Activated CD4-positive, alpha-beta T cell treated with anti-CD3 and anti-CD28 coated beads, Interleukin-2, amount 50 U/mL, for 4 hours (primary cell): ENCODE measurements at places on chromosomes 2 and 18.

GRCh38 chr2:144258154-144258553 lies 261.8 kb downstream of the ZEB2 start:
- DNase-seq: no peak

GRCh38 chr2:20664431-20665242 lies 2.3 kb upstream of the GDF7 start:
- DNase-seq: no peak

- no peak for DNase-seq
Observed at GRCh38 chr2:180184506-180184905, 177.4 kb upstream of the CWC22 start.

DNA sequence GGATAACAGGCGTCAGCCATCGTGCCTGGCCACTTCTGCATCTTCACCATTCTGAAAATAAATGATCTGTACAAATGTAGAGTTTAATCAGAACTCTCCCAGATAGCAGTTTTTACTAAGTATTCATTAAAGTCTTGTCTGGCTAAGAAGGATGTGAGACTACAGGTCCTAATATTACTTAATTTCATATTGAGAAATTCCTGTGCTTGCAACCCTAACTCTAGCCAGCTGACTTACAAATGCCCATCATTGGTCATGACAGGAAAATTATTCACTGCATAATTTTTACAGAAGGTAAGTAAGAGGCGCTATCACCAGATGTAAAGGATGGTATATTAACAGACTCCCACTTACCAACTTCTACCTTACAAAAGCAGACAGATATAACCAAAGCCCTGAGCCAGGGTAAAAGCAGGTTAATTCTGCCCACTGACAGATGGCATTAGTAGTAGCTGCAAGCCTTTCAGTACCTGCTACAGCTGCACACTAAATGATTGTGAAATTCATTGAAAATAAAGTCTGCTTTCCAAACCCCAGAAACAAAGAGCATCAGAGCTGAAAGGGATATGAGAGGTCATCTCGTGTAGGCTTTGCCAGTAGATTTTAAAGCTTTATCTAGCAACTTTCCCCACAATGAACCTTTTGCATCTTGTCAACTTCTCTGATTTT lies 271.3 kb upstream of the STON1 start:
- DNase-seq: no peak

DNA sequence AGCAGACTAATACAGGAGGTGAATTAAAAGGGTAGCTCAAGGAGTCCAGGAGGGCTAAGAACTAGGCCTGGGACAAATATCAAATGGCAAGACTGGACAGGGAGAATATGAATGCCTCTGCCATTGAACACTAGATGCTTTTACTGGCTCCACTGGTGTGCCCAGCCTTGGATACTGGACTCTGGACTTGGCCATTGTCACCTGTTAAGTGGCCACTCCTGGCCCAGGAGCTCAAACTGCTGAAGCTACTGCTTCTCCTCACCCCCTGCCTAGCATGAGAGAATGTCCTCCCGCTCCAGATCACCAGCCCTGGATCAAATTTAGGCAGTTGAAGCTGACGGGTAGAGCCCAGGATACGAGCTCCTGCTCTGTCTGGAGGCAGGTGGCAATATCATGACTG lies 170.8 kb downstream of the DDX1 start:
- no peak for DNase-seq

- no peak for DNase-seq
Observed at GRCh38 chr2:114610677-114611076, 168.2 kb downstream of the DPP10 start.

DNA sequence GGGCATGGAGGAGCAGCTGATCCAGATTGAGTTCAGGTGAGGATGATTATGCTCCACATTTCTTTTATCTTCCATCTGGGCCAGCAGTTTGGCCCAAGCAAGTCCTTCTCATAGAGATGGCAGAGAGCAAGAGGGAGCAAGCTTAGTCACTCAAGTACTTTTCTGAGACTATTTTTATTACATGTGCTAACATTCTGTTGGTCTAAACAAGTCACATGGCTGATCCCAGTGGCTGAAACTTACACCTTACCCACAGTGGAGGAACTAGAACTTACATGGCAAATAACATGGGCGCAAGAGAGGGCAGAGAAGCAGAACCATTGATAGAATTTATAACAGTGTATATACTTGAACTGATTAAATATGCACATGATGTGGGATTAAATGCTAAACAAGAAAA lies 105.7 kb downstream of the KYNU start:
- DNase-seq: no peak
